GM04503 (cell line): ENCODE measurements at places on chromosomes 1 and 21.
A peak's percentile ranks its signal among the peaks of the same experiment; 100 is the strongest.

GRCh38 chr1:110048923-110049601 is 14.6 kb downstream of the STRIP1 start:
- DNase-seq, result no peak

DNA sequence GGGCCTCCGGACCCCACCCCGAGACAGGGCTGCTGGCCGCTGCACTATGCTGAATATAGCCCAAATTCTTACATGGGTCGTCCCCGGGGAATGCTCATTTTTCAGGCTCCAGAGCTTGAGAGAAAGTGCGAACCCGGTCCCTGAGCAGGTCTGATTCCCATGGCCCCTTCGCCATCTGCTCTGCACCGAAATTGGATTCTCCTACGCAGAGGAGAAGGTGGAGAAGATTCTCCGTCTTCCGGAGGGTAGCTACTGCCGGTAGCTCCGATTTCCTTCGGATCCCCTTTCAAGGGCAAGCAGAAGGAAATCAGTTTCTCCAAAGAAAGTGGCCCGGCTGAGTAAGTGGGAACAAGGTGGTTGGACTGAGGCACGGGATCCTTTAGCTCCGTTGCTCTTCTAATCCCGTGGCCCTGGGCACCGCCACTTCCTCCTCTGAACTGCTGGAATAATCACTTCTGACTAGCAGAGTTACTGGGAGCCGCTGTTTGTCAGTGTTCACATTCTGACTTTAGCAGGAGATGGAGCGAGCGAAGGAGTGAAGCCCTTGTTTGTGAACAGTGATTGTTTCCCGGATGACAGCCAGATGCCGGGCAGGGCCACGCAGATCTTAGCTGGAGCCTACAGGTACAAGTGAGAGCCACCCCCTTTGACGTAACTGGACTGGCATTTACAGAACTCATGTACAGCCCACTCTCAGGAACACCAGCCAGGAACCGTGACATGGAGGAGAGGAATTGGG is 1.1 kb upstream of the ZNF496 start:
- DNase-seq, result no peak

DNA sequence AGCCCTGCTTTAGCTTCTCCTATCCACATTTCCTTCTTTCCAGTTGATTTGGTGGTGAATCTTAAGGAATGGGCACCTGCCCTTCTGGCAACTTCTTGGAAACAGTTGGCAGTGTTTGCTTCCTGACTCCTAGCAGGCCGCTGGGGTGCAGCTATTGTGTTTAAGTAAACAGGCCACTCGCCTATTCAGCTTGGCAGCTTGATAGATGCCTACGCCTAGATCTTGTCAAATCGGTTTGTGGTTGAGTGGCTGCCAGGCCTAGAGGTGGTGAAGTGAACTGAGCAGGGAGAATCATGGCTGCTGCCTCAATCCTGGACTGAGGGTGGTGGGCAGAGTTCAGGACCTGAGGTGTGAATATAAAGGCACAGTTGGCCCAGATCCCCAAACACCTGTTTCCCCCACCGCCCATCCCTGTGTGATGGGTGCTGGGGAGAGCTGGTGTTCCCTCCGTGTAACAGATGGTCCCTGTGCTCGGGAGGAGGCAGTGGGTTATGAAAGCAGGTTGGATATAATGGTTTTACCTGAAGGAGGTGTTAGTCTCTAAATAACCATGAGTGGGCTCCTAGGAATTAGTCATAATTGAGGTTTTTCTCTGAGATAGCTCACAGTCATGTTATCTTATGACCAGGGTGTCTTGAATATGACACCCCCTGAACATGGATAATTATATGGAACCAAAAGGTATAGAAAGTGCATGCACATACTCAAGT is 940 bp upstream of the PLA2G2C start:
- no peak for DNase-seq

- DNase-seq, result no peak
Observed at GRCh38 chr21:38631676-38632075, 133.4 kb upstream of the ERG start.

- DNase-seq, result no peak
Observed at GRCh38 chr1:100034470-100034869, 64.7 kb downstream of the SLC35A3 start.

- no peak for DNase-seq
Observed at GRCh38 chr1:202230061-202230938, 36.7 kb downstream of the LGR6 start.

- DNase-seq, result no peak
Observed at GRCh38 chr21:33843216-33843615, 72.4 kb downstream of the ATP5PO start.

DNA sequence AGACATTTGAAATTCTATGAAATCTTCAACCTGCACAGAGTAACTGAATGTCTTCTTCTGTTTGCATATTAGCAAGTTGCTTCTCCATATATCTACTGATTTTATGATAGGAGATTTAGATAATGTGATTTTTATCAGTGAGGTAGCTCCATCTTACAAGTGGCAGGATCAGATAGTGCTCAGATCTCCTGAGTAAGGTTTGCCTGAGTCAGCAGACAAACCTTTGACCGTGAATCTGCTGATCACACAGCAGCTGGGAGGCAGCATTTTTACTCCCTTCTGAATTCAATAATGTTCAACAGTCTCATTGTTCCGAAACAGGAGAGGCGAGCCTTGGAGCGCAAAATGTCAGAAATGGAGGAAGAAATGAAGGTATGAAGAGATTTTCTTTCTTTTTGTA is 141.4 kb downstream of the SYT2 start:
- DNase-seq, result no peak

- DNase-seq, result peak; percentile 68
Observed at GRCh38 chr1:115098979-115099692, 9.8 kb upstream of the TSPAN2 start.

DNA sequence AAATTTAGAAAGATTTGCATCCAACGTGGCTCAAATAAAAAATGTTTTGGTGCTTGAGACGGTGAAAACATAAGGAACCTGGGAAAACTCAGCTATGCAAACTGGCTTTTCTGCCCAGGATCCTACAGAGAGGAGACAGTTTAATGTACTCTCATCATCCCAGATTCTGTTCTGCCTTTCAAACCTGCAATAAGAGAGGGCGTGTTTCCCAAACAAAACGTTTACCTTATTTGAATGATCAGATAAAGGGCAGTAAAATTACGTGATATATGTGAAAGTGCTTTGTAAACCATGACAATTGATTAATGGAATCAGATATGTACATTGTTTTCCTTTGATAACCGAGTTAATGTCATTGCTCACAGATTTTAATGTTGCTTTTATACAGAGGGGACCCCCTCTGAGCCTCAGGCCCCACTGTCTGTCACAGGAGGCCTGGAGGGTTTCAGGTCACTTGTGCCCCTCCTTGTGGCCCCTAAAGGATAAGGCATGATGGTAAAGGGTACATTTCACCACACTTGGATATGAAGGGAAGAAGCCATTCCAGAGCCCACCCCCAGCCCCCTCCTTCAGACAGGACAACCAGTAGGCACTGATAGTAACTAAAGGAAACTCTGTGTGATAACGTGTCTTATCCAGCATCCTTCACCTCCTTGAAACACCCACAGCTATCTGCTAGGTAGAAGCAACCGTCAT is 157.6 kb downstream of the EDEM3 start:
- no peak for DNase-seq

DNA sequence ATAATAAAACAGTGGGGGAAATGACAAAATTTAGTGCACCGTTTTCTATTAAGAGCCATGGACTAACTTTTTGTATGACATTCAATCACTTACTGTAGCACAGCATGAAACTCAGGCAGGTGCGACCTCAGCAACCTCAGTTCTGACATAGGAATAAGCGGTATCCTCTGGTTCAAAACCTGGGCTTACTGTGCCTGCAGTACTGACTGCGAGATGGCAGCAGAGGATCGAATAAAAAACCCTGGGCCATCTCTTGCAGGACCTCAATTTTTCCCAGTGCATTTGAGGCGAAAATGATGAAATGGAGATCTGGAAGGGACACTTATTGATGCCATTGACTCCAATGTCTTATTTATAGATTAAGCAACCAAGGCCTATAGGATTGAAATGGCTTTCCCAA is 214.7 kb downstream of the ADGRL2 start:
- DNase-seq, result no peak

DNA sequence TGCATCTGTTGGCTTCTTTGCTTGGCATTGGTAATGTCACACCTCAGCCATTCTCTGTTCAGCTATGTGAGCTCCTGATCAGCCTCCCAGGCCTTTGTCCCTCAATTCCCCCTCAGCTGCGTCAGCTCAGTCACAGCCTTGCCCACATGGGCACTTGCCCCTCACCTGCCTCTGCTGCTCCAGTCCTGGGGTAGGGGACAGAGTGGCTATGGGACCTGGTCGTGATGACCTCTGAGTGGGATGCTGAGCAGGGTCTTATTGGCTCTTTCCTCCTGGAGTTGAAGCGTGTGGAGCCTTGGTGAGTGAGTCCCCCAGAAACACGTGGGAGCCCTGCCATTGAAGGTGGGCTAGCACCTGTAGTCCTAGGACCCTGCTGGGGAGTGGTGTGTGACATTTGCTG is 61.4 kb upstream of the TLR5 start:
- DNase-seq, result no peak

DNA sequence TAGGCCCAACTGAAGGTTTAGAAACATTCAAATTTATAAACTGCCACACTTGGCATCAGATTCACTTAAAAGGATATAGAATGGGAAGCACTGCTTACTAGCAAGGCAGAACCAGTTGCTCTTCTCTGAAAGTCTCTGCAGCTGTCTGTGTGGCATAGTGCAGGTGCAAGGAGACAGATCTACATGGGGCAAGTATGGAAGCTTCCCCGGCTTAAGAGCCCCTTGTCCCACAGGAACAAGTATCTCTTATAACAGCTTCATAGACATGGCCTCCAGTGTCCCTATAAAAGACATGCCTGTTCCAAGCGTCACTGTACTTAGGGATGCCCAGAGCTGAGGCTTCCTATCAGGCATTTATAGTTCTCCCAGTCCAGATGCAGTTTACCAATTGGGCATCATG is 26.5 kb downstream of the ZBTB8B start:
- DNase-seq, result no peak

DNA sequence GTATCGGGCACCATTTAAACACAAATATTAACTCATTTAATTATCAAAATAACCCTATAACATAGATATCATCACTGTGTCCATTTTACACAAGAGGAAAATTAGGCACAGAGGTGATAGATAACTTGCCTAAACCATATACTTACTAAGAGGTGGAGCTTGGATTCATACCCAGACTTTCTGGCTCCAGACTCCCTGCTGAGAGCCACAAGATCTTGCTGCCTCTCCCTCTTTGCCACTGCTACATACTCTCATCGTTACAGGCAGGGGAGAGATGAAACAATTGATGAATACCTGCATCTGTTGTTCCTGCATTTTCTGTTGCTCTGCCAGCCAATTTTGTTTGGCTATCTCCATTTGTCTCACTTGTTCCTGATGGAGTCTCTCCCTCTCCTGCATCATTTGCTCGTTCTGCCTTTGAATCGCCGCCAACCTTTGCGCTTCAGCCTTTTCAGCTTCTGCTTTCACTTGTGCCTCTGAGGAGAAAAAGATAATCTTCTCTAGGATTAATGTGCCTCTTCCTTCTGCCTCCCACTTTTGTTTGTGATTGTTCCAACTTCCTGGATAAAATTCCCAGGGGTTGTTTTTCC is 10.6 kb downstream of the GBP5 start:
- no peak for DNase-seq

DNA sequence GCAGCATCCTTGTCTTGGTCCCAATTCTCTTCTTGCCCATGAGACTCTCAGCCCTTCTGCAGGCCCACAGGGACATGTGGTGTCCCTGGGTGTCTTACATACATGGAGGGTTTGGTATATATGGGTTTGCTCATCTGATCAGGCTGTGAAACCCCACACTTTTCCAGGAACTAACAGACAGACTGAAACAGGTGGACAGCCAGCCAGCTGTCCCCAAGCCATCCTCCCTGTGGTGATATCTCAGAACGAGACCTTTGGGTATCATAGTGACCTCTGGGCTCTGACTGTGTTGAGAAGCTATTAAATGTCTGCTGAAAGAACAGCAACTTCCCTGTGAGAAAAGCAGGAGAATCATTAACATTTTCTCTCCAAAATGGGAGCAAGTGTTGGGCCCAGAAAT is 115.5 kb upstream of the PAXBP1 start:
- no peak for DNase-seq

GRCh38 chr1:14782741-14783591 is 184.5 kb downstream of the KAZN start:
- no peak for DNase-seq

GRCh38 chr1:72397786-72398185 is 115.4 kb upstream of the NEGR1 start:
- peak; percentile 69 for DNase-seq

GRCh38 chr21:39453571-39454179 is 1.9 kb downstream of the SH3BGR start:
- DNase-seq, result no peak

DNA sequence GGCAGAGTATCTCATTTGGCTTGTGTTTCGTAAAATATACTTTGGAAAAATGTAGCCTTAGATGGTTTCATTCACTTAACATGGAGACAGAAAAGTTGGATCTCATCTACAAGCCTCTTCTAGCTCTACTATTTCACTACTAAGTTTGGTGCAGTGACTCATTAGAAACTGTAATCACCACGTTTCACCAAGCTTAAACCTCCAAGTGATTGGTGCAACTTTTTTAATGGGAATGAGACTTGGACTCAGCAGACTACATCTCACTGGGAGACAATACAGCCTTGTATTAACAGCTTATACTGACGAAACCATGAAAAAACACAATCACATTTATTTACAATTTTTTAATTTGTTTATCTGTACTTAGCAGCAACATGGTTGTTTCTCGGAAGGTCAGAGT is 29.9 kb upstream of the NRIP1 start:
- DNase-seq, result no peak

DNA sequence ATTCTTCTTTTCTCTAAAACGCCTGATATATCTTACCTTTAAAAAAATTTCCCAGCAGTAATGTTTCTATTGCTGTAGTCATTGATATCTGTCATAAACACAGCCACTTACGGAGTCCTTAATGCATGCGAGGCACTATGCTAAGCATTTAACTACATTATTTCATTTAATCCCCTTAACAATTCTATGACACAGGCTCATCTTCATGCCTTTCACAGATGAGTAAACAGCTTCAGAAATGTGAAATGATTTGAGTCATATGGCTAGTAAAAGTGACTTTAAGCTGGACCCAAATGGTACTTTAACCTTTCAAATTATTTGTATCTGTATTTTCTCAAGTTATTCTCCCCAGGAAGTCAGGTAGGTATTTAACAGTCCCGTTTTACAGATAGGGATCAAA is 125.1 kb upstream of the FGGY start:
- no peak for DNase-seq
